Umbilical cord (tissue), 2 donors: ENCODE measurements at places on chromosomes 5 and 9.

GRCh38 chr9:119273325-119273904 is 95.8 kb downstream of the BRINP1 start:
- no peak for DNase-seq

DNA sequence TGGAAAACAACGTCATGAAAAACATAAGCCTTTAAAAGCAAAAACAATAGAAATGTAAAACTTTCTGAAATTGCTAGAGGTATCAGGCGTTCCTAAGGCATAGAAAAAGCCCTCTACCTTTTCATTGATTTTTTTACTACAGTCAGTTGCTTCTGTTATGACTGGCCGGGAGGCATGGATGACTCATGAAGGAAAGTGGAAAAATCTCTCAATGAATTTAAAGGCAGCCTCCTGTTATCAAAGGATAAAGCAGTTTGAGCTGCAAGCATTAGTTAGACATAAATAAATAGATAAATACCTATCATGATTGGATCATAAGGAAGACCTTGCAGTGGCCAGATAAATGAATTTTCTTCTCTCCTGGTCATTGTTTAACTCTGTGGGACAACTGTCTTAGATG is 281.6 kb downstream of the MAST4 start:
- peak; percentile 63 for DNase-seq

GRCh38 chr5:96016216-96016615 is 54.6 kb upstream of the ELL2 start:
- no peak for DNase-seq

GRCh38 chr5:112687306-112687705 is 50.4 kb upstream of the APC start:
- no peak for DNase-seq

DNA sequence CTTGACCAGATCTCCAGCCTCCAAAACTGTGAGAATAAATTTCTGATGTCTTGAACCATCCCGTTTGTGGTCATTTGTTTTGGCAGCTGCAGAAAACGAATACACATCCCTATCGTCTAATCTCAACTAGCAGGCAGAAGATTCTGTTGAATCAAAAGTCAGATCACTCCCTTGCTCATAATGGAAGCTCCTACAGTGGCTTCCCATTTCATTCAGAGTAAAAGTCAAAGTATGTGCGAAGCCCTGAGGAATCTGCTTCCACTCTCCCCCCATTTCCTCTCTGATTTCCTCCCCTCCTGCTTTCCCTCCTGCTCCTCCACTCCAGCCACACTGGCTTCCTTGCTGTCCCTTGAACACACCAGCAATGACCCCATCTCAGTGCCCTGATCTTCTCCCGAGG is 34.8 kb upstream of the SPOCK1 start:
- no peak for DNase-seq

- peak; percentile 62 for DNase-seq
These were observed 163.9 kb downstream of the CEMIP2 start for GRCh38 chr9:71604197-71605063.
